Stimulated activated CD8-positive, alpha-beta memory T cell treated with anti-CD3 and anti-CD28 coated beads, Interleukin-4, amount 100 ng/mL, for 4 hours (primary cell): ENCODE measurements at places on chromosomes 11 and 22.

DNA sequence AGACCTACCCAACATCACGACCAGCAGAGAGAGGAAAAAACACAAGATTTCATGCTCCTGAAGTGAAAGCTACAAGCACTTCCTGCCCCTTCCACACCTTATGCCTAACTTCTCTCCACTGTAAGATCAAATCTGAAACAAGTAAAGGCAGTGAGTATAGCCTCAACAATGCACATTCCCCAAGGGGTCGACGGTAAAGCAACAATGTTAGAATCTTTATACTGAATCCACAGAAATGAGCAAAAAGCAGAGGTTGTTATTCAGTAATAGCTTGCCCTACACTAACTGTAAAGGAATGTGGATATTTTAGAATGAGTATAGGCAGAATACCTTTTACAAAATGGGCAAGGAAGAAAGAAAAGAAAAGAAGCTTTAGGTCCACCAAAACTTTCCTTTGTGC lies 15.6 kb downstream of the ARFGAP3 start:
- no peak for DNase-seq

DNA sequence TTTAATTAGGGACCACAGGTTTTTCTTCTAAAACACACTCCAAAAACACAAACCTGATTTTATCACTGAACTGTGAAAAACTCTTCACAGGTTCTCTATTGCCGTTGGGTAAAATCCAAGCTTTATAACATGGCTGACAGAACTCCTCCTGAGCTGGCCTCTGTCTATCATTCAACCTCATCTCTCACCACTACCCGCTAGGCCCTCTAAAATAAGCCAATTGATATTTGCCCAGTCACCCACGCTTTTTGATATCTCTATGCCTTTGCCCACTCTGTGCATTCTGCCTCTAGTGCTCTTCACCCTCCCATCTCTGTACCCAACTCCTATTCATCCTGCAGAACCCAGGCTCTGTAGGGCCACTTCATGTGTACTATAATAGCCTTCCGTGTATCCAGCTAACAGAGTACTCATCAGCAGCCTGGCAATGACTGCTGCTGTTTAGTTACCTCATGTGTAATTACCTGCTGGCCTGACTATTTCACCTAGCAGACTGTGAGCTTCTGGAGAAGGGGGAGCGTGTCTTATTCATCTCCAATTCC lies 1.1 kb upstream of the CNGA4 start:
- no peak for DNase-seq

GRCh38 chr22:22761606-22761962 lies 117.2 kb downstream of the GGTLC2 start:
- no peak for DNase-seq

- DNase-seq: no peak
Measured at GRCh38 chr11:35412285-35412684, 7.1 kb downstream of the SLC1A2 start.

DNA sequence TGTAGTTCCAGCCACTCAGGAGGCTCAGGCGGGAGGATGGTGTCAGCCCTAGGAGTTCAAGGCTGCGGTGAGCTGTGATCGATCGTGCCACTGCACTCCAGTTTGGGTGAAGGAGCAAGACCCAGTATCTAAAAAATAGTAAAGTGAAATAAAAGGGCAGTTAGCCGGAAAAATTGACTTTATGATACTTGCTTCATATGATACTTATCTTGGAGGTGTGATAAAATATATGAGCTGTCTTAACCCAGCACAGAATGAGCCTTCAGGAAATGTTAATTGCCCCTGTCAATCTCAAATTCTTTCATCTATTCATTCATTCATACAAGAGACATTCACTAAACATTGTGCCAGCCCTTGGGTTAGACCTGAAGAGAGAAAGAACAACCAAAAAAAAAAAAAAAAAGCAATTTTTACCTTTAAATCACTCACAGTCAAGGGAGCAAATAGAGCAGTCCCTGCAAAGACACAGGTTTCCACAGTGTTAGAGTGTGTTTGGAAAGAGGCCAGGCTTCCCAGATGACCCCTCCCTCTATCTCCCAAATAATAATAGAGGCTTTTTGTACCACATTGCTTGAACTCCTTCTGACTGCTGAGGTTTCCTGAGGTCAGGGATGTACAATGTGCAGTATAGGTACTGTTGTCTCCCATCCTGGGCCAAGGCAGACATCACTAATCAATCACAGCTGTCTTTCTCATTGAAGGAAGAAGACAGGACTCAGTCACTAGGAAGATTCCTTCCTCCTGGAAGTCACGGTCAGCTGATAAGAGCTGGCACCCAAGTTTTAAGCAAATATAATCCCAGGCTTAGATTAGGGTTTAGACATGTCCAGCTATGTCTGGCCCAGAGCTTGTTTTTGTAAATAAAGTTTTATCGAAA lies 454.6 kb downstream of the MIAT start:
- DNase-seq: no peak

DNA sequence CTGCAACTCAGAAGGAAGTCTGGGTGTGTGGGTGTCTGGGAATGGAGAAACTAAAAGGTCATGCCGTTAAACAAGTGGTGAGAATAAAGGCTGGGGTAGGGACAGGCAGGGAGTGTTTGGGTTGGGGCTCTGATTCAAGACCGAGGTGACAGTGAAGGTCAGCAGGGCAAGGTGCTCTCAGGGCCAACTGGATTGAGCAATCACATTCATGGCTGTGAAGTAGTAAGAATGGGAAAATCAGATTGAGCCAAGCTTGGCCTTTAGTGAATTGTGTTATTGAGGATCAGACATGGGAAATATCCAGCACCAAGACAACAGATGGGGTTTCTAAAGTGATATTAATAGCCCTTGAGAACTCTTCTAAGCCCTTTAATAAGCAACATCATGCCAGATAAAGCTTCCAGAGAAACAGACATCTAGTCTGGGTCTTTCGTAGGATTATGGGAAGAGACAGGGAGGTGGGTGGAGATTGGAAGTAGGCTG lies 24.3 kb downstream of the SCN3B start:
- no peak for DNase-seq

DNA sequence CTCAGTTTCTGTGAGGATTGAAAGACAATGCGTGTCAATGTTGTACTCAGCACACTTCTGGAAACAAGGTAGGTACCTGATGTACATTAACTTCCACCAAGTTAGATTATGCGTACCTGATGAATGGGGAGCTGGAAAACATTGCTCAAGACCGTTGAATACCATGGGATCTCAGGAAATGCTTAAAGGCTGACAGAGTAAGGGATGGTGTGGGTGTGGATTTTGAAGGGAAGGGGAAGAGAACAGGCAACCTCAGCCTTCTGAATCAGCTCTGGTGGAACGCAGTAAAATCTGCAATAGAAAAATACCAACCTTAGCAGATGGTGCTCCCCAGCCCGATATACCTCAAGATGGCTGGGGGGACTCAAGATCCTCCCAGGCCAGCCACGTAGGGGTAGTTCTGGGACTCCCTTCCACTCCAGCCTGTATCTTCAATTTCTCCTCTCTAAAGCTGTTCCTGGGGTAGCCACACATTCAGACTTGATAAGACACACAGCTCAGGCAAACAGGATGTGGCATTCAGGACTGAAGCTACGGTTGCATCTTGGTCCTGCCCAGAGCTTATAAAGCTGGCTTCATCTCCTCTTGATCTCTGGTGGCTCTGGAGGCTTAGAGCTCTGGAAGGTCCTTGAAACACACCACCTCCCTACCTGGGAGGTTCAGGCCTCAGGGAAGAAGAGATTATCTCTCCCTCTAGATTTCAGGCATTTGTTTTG lies 111.8 kb downstream of the CTNND1 start:
- DNase-seq: no peak

- DNase-seq: peak; percentile 64
Measured at GRCh38 chr22:44620129-44620840, 81.7 kb upstream of the PRR5 start.
